ENCODE measurements at places on chromosomes 13 and 19.

DNA sequence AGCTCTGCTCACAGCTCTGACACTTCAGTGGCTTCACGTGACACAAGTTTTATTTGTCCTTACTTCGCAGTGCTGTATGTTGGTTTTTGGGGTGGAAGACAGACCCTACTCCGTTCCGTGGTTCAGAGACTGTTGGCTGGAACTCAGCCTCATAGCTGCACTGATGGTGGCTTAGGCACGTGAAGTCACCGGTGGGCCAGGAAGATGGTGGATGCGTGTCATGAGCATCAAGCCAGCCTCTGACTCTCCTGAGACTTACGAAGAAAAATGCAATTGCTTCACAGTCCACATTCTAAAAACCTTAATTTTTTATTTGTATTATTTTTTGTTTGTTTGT is 161.4 kb upstream of the SOX1 start:
- DNase-seq: no peak

GRCh38 chr19:49851456-49852259 is 699 bp downstream of the PTOV1 start:
- no peak for DNase-seq

DNA sequence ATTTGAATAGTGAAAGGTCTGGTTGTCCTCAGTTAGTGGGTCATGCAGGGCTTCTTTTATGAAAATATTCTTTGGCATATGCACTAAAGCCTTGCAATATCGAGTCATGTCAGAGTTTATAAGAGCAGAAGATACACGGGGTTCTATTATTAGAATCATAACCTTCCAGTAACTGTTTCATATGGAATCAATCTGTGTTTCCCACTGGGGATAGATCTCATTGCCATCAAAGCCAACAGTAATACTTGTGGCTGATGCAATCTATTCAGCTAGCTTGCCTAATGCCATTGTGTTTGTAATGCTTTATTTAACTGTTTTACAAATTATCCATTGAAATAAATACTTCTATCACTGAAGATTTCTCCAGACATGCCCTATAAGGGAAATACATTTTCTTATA is 746.9 kb upstream of the PCDH9 start:
- DNase-seq: no peak

DNA sequence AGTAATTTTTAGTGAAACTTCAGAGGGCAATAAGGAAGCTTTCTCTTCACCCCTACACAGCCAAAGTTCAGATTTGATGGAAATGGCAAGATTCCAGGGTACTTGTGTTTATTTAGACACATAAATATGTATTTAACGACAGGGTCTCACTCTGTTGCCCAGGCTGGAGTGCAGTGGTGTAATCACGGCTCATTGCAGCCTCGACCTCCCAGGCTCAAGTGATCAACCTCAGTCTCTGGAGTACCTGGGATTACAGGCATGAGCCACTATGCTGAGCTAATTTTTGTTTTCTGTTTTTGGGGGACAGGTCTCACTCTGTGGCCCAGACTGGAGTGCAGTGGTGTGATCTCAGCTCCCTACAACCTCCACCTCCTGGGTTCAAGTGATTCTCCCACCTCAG is 2.0 kb upstream of the SYCE2 start:
- DNase-seq: no peak

GRCh38 chr19:39942366-39942730 is 7.9 kb upstream of the FCGBP start:
- DNase-seq: no peak

GRCh38 chr13:100247937-100248336 is 159.0 kb downstream of the PCCA start:
- no peak for DNase-seq

GRCh38 chr13:109182777-109183465 is 553.5 kb downstream of the MYO16 start:
- DNase-seq: no peak

- DNase-seq: peak; percentile 9
These were observed 111.9 kb downstream of the EFNB2 start for GRCh38 chr13:106423530-106423929.

DNA sequence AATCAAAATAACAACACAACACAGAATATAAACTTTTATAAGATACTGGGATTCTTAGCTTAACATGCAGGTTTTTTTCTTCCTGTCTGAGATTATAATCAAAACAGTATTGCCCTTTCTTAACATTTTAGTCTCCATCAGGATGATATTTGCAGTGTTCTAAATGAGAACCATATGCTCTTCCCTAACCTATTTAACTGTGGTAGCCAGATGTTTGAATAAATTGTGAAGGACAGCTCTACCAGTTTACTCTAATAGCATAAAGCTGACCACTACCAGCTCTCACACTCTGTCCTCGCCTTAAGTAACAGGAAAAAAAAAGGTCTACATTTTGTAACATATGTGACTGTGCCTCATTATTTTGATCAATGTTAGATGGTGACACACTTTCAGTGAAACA is 618.7 kb upstream of the SGCG start:
- no peak for DNase-seq

- no peak for DNase-seq
These were observed 33.3 kb downstream of the BLOC1S3 start for GRCh38 chr19:45211751-45212381.

DNA sequence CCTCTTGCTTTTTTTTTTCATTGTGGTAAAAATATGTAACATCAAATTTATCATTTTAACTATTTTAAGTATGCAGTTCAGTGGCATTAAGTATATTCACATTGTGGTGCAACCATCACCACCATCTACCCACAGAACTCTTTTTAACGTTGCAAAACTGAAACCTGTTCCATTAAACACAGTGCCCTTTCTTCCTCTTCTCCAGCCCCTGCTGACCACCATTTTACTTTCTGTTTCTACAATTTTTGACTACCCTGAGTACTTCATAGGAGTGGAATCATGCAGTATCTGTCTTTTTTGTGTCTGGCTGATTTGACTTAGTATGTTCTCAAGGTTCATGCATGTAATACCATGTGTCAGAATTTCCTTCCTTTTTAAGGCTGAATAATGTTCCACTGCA is 153.1 kb downstream of the FGF9 start:
- DNase-seq: no peak

DNA sequence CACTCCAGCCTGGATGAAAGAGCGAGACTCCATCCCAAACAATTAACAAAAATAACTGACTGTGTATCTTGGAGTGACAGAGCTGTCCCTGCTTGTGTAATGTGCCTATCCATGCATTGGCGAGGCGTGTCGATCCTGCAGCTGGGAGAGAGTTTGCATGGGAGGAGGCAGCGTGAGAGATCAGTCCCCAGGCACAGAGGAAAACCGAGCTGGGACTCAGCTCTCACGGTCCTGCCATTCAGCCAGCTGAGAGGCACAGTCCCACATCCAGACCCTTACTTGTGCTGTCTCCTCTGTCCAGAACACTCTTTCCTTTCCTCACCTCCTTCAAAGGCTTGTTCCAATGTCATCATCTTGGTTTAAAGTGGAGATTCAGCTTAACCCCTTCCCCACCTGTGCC is 11.9 kb upstream of the SULT2B1 start:
- no peak for DNase-seq

DNA sequence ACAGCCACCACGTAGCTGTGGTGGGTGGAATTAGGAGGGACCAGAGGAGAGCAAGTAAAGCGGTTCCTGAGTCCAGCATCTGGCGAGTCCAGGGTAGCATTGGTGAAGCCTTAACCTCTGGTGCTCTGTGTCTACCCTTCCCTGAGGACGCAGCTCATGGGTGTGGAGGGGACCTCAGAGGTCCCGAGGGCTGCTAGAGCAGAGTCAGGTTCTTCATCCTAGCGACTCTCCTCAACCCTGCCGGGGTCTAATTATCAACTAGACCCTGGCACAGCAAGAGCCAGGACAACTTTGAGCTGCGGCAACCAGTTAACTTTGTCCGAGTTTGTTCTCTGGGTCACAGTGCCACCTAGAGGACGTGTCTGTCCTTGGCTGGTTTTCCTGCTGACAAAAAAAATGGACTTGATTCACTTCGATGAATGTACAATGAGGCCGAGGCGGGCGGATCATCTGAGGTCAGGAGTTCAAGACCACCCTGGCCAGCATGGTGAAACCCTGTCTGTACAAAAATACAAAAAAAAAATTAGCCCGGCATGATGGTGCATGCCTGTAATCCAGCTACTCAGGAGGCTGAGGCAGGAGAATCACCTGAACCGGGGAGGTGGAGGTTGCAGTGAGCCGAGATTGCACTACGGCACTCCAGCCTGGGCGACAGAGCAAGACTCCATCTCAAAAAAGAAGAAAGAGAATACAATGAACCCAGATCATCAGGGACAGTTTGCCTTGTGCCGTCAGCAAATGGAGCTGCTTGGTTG is 25.0 kb downstream of the TSSK6 start:
- DNase-seq: peak; percentile 89

DNA sequence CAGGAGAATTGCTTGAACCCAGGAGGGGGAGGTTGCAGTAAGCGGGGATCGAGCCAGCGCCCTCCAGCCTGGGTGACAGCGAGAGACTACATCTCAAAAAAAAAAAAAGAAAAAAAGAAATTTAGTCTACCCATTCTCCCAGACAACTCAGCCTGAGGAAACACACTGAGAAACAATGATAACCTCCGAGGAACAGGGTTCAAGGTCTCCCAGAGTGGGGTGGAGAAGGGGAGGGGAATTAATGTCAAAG is 1.4 kb upstream of the VASP start:
- no peak for DNase-seq

GRCh38 chr13:75161804-75162203 is 320.2 kb downstream of the TBC1D4 start:
- DNase-seq: no peak

- no peak for DNase-seq
These were observed 190.8 kb downstream of the MAB21L1 start for GRCh38 chr13:35285677-35286076.

GRCh38 chr19:6103894-6104293 is 6.4 kb downstream of the RFX2 start:
- DNase-seq: no peak

DNA sequence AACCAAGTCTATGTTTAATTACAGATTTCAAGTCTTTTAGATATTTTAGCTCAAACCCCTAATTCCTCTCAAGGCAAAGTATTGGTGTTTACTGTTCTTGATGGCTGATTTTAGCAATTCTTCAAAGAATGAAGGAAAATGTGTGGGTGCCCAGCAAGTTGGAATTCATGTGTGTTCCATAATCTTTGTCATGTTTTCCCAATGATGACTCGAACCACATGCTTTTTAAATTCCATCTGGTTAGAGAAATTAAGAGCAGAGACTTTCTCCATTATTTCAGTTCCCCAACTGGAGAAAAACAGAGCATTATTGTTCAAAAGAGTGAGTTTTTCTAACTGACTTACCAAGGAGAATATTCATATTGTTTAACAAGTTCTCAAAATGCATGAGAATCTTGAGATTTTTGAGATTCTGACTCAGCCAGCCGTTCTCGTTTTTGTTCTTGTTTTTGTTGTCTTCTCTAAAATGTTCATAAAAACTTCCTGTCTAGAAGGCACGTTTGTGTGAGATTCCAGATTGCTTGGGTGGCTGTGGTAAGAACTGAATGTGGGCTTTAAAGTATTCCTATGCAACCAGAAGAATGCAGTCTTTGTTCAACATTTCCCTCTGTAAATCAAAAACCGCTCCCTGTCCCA is 404.7 kb downstream of the IRS2 start:
- DNase-seq: no peak

- no peak for DNase-seq
These were observed 57.5 kb downstream of the SLC7A1 start for GRCh38 chr13:29537736-29538651.

- DNase-seq: no peak
These were observed 9.1 kb upstream of the OLFM2 start for GRCh38 chr19:9945319-9945966.

DNA sequence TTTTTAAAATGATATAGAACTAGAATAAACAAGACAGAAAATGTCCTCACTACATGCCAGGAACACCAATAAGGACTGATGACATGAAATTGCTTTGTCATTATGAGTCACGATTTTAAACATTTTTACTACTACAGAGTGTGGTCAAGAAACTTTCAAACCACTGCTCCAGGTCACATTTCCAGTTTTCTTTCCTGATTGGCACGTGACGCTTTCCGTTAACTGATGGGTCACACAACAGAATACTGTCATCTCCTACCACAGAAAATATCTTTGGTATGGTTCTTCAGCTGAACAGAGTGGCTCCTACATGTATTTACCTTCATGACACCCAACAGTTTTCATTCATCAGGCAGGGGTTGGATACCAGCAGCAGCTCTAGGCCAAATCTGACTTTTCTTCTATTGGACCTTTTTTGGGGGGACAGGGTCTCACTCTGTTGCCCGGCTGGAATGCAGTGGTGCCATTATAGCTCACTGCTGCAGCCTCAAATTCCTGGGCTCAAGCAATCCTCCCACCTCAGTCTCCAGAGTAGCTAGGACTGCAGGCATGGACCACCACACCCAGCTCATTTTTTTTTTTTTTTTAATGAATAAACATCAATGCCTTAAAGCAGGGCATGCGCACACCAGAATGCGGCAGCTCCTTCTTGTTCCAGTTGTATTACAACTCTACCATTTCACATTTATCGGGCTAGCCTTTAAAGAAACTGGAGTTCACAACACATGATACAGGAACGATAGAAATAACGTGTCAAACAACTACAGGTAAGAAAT is 147.4 kb downstream of the RNF17 start:
- DNase-seq: no peak

GRCh38 chr13:30873499-30873898 is 32.6 kb upstream of the MEDAG start:
- no peak for DNase-seq
